ENCODE measurements at places on chromosomes 12 and 14.

GRCh38 chr14:33343016-33343415, 404.3 kb downstream of the NPAS3 start:
- DNase-seq = peak; percentile 37

DNA sequence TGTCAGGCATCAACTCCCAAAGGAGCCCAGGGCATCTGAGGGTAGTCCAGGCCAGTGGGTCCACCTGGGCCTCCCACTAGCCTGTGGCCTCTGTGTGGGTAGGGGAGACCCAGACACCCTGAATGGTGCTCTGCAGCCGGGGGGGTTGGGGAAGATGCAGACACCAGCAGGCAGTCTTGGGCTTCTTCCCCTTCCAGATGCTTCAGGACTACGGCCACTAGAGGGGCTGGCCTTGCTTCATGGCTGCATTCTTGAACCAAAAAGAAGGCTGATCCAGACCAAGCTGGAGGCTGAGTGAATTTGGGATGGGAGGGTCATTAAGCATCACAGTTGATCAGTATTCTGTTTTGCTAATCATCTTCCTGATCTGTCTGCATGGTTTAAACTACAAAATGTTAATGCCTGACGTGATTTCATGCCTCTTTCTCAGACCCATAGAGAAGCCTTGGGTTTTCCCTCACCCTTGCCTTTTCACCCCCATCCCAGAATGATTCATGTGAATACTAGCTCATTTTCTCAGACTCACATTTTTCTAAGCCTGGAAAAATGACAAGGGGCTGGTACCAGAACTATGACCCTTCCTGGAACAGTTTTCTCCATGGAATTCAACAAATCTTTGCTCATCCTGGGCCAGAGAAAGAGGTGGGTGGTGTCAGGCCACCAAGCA, 134.2 kb downstream of the NTF3 start:
- peak; percentile 52 for DNase-seq

DNA sequence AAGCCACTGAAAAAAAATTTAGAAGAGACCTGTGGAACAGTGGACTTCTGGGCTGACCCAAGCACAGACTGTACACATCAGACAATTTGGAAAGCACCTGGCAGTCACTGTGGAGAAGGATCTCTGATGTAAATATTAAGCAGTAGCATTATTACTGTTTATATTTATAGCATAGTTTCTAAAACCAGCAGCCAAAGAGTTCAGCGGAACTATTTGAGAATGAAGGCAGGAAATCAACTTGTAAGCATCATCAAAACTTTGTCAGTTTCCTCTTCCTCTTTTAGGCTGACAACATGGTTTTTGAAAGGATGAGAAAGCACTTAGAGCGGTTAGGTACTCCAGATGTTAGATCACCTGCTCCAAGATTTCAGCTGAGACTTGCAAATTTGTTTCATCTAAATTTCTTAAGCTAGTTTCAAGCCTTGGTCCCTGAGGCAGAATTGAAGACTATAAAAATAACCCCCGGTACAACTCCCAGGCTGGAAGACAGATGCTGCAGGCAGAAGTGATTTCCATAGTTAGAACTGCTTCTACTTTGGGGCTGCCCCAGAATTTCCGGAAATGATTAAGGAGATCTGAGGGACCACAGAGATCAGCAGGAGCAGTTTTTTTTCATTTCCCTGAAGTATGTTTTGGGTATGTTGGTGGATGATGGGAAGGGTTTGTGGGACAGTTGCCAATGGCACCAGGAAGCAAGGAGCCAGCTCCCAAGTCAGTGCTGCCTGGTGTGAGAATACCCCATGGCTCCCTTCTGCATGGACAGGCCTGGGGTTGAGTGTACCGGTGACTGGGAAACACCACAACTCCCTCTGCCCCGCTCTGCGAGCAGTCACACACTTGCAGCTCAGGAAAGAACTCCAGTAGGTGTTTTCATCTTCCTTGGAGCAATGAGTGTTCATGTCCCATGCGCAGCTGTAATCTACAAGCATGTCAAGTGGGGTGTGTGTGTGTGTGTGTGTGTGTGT, 354.5 kb downstream of the NUAK1 start:
- DNase-seq = no peak

DNA sequence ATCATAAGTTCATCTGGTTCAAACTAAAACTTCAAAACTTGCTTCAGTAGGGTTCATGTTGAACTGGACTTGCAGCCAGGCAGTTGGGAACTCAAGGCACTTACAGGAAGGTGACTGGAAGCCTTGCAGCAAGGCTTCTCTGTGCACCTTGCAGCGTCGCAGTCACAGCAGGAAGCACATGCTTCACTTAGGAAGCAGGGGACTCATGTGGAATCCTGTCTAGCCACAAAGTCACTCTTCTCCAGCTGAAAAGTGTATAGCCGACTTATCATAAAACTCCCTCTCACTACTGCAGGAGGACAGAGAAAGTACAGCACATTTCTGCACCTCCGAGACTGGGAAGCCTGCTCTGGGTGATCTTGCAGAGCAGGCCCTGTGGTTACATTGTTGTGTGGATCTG, 114.0 kb upstream of the PRB2 start:
- DNase-seq = no peak

DNA sequence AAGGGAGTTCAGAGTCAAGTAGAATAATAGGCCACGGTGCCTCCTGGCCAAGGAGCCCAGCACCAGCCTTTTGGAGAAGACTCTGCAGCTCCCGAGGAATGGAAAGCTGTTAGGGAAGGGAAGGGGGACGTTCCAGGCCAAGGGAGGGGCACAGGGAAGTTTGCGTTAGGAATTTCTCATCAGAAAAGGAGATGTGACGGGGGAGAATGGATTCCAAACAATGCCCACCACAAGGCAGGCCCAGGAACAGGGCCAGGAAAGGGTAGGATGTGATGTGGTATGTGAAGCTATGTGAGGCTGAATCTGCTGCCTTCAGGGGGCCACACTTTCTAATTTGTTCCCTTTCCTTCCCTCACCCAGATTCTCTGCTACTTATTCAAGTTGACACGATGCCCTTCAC, 46.0 kb downstream of the DGLUCY start:
- DNase-seq = peak; percentile 77

- DNase-seq = no peak
Measured at GRCh38 chr12:48569946-48570345, at the start of gene LALBA. Gene LALBA, minus strand, starts transcription at chr12:48570046. Its CDS starts 26 bp downstream, at chr12:48570020.

GRCh38 chr14:44135972-44136371, 371.1 kb downstream of the FSCB start:
- DNase-seq = no peak

DNA sequence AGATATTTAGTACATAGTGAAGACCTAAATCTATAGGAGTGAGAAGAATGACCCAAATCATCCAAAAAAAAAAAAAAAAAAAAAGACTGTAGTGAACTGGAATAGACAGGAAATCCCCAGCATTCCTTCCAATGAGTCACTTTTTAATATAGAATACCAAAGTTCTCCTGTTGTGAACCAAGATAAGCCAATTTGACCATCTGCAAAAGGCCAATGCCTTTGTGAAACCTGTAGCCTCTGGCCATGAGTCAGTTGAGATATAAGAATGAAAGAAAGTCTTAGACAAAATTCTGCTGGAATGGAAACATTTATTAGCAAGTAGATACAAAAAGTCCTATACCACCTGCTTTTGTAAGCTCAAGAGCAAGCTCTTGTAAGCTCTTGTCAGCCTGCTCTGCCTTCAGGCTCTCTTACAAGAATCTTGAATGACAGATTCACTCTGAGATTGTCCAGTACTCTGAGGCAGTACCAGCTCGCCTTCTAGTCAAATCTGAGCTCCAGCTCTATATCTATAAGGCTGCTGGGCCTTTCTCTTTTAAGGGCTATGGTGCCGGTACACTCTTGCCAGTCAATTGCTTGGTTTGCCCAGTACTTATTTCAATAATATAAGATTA, 243.0 kb upstream of the TMTC1 start:
- peak; percentile 77 for DNase-seq

DNA sequence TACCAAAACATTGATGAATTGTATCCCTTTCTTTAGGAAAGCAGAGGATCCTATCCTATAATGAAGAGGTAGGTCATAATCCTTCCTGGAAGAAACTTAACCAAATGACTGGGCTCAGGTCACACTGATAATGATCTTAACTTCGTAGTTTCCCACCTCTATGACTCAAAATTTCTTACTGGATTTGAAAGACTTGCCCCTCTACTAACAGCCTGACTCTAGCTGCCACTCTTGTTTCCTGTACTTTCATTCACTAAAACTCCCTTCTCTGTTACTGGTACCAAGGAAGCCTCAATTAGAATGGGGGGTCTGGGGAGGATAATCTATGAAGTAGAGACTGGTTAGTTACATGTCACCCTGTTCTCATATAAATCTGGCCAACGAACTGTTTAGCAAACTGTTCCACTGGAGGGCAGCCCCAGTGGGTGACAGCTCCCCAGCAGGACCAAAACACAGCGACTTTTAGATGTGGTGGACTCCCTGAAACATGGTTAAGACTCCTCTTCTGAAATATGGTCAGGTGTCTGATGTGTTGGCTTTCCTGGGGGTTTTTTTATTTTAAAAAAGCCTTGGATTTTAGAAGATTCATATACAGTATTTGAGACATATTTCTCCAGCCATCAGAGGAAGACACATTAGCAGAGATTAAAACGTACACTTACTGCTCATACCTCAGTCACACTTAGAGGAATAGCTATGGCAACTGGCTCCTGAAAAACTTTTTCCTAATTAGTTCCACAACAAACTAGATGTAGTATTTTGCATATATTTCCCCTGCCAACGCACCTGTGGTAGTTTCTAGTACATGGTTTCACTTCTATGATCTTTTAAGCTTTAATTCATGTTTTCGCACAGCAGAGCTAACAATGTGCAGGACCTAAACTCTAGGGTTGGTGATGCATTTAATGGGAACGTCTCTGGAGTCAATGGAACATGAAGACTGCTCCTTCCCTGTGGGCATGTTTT, 72.3 kb downstream of the ACADS start:
- no peak for DNase-seq

- DNase-seq = no peak
Measured at GRCh38 chr12:64218597-64218996, 3.5 kb downstream of the KICS2 start.

- no peak for DNase-seq
Measured at GRCh38 chr12:23891115-23891514, 58.4 kb downstream of the SOX5 start.

DNA sequence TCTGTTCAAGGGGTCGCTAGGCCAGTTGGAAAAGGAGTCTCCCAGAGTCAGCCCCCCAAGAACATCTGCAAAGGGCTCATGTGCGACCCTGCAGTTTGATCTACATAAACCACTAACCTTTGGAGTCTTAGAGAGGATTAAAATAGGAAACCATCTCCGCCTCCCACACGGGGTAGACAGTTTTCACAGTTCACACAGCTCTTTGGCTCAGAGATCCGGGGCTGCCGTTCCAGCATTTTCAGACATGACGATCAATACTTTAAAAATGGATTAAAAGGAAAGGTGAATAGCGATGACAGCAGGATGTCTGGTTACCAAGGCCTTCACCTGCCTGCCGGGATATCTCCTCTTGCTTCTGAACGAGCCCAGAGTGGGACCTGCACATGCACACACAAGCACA, 59.8 kb upstream of the BCL11B start:
- no peak for DNase-seq

DNA sequence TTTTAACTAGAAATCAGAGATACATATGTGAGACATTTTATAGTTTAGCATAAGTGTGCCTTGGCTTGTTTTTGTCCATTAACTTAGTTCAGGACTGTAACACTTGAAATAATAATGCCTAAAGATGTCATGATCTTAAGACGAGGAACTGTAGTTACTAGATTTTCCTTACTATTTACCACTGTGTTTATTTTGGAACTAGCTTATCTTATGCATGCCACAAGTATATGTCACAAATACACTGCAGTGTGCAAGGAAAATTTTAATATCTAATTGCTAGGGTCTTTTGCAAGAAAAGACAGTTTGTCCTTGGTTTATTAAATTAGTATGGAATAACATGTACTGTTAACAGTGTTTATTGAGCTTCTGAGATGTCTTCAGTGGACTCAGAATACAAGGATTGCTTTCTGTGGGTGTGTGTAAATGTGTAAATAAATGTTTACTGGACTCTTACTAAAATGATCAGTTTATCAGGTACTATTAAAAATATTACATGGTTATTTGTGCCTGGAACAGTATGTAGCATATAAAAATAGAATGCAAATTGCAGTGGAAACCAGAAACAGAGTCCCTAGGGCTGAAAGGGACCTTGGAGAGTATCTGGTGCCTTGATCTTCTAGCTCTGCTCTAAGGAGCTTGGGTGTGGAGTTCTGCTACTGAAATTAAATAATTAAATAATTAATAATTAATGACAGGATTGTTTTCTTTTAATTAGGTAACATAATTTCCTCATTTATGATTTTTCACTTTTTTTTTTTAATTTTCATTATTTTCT, 58.1 kb downstream of the FGD4 start:
- no peak for DNase-seq

DNA sequence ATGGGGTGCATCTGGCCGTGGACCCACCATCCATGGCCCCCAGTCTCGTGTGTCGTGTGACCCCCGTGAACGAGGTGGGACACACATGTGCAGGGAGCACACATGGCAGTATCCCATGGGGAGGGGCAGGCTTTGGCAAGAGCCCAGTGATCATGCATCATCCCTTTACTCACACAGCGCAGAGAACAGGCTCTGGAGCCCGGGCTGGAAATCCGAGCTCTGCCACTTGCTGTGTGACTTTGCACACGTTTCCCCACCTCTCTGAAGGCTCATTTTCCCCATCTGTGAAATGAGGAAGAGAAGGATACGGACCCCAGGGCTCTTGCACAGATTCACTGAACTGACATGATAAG, 119.9 kb downstream of the PHETA1 start:
- peak; percentile 7 for DNase-seq

GRCh38 chr12:121538699-121539061, 42.1 kb downstream of the KDM2B start:
- no peak for DNase-seq

GRCh38 chr12:127414636-127415035, 852.3 kb upstream of the TMEM132C start:
- no peak for DNase-seq

- DNase-seq = no peak
Measured at GRCh38 chr12:120132863-120133385, 16.4 kb upstream of the RAB35 start.

GRCh38 chr12:84793558-84794367, 118.8 kb downstream of the SLC6A15 start:
- peak; percentile 40 for DNase-seq

GRCh38 chr12:2739832-2740641, 54.7 kb upstream of the FKBP4 start:
- DNase-seq = peak; percentile 49

GRCh38 chr12:47650469-47650868, 55.4 kb downstream of the RPAP3 start:
- no peak for DNase-seq

GRCh38 chr12:19726122-19726521, 286.8 kb downstream of the AEBP2 start:
- DNase-seq = no peak

GRCh38 chr14:54420478-54421142, 20.6 kb downstream of the CNIH1 start:
- peak; percentile 75 for DNase-seq

DNA sequence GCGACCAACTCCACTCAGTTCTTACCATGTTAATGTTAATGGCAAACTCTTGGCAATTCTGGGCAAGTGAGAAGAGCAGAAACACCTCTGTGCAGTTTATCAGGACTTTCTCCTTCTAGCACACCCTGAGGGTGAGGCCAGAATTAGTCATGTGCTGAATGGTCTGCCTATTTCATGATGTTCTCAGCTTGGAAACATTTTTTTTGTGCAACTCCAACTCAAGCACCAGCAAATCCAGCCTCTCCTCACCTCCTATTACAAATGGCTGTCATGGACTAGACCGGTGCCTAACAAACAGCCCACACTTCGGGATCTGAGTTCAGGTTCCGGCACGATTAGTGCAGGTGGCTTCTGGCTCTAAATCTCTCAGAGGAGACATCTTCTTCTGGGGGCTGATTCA, 246.0 kb downstream of the ZFP36L1 start:
- DNase-seq = peak; percentile 42

- no peak for DNase-seq
Measured at GRCh38 chr14:101704140-101704539, 57.4 kb upstream of the PPP2R5C start.

All from astrocyte of the hippocampus (primary cell).